SW 1271 (cell line): ENCODE measurements at places on chromosomes 4 and X.

DNA sequence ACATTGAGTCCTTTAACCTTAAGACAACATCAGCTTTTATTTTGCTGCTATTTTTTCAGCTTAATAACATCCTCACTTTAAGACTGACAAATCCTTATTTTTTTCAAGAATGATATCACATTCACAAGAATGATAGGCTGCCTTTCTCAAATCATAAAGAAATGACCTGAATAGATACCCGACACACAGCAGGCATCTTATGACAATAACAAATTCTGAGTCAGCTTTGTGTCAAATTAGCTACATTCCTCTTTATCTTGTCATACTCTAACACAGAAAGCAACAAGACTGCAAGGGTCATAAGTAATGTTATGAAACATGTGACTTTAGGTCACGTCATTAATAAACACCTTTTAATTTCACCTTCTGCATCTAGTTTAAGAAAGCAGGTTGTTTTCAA is 2387.6 kb downstream of the PCDH7 start:
- no peak for DNase-seq

- DNase-seq: peak; percentile 99
These were observed 3.3 kb downstream of the KLF3 start for GRCh38 chr4:38667085-38667893.

DNA sequence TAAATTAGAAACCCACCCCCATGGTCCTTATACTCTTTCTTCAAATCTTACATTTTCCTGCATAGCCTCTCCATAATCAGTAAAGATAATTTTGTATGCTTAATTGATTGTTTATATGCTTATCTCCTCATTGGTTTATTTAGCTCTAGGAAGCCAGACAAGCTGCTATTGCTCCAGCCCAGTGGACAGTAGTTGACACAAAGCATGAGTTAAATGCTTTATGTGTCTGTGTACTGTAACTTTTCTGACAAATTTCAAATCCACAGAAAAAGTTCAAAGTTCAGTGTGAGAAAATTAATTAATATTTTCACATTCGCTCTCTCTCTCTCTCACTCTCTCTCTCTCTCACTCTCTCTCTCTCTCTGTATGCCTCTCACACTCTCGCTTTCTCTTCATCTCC is 181.7 kb downstream of the GABRB1 start:
- DNase-seq: no peak

DNA sequence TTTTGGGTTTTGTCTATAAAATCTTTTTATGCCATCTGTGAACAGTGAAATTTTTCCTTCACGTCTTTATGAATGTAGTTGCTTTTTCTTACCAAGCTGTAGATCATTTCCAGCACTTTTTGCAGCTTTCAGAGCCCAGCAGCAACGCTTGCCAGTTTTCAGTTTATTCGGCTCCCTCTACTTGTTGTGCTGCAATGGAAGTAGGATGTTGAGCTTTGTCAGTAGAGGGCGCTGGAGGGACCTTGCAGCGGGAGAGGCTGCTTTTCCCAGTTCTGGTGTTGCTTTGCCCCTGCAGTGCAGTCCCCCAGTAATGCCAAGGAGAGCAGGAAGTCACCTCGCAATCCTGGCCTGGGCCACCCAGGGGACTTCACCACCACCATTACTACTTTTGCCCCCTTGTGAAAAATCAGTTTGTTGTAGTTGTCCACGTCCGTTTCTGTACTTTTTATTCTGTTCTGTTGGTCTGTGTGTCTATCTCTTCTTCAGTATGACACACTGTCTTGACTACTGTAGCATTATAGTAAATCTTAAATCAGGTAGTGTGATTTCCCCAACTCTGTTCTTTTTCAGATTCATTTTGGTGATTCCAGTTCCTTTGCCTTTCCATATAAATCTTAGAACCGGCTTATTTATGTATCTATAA is 21.8 kb downstream of the CMC4 start:
- DNase-seq: peak; percentile 14

- no peak for DNase-seq
These were observed 386.0 kb upstream of the FAT1 start for GRCh38 chr4:187109636-187110035.

DNA sequence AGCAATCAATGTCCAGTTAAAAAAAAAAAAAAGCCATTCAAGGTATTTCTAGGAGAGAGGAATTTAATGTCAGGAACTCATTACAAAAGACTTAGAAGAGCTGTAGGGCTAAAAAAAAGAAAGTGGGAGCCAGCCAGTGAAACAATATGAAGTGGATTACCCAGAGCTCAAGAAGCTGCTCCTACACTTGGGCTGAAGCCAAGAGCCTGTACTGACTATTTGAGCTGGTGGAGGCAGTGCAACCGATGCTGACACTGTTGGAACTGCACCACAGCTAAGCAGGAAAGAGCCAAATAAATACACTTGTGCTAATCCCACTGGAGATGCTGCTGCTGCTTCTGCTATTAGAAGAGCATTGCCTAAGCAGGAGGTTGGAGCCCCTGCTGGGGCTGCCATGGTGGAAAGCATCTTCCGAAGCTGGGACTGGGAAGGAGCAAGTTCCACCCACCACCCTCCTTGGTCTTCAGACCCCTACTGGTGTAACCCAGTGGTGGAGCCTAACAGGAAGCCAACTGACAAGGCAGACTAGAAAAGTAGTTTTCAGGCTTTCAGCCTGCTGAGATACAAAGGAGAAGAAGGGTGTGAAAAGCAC is 65.4 kb downstream of the CXXC4 start:
- no peak for DNase-seq

DNA sequence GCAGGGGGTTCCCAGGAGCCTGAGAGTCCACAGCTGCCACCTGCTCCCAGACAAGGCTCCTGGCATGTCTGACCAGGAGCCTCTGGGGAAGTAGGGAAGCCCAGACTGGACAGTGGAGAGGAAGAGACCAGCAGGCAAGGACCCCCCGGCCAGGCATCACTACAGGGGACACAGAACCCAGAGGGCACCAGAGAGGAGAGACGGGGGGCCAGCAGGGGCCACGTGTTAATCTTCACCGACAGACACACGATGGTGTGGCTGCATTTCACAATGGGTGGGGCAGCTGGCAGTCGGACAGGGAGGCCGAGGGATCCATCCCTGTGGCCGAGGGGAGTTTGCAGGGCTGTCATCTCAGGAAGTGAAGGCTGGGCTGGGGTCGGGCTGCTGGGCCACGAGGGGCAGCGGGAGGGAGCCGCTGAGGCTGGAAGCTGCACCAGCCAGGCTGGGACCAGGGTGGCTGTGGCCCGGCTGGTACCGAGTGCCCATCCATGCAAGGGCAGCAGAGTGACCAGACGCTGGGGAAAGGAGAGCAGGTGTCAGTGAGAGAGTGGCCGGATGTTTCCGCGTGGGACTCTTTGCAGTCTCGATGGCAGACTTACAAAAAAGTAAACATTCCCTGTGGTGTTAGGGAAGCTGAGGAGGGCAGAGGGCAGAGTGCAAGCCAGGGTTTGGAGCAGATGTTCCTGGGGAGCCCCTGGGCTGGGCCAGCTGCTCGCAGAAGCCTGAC is 4.7 kb downstream of the PDE6B start:
- no peak for DNase-seq

GRCh38 chr4:108398316-108398715 is 222.1 kb upstream of the RPL34 start:
- DNase-seq: no peak

DNA sequence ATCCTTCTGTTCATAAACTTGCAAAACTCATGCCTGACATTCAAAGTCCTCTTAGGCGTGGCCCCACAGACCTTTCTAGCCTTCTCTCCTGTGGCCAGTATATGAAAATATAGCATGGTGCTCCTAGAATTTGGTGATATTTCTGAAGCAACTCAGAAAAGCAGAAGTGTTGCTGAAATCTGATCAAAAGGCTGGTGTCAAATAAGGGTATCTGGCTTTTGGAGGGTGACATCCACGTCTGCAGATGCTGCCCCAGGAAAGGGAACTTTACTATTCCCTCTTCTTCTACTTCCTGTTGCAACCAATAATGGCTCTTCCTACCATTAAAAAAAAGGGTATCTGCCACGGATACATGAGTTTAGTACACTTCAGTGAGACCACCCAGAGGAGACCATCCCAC is 83.9 kb upstream of the RPS6KA3 start:
- DNase-seq: no peak

- no peak for DNase-seq
These were observed 128.4 kb upstream of the TBC1D9 start for GRCh38 chr4:140884431-140885058.

DNA sequence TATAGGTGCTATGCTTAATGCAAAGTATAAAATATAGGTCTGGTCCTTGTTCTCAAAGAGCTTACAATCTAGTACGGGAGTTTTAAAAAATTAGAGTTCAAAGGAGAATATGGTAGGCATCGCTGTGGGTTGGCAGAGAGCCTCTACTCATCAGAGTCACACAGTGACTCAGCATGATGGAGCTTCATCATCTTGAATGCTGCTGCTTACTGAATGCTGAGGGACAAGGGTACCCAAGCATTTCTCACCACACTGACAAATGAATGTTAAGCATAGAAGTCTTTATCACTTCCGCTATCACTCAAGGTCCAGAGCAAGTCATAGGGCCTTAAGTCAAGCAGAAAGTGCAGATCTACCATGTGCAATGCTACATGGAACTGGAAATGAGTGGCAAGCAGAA is 268.6 kb upstream of the IGFBP7 start:
- no peak for DNase-seq
